ENCODE measurements at places on chromosomes 5 and 9.

DNA sequence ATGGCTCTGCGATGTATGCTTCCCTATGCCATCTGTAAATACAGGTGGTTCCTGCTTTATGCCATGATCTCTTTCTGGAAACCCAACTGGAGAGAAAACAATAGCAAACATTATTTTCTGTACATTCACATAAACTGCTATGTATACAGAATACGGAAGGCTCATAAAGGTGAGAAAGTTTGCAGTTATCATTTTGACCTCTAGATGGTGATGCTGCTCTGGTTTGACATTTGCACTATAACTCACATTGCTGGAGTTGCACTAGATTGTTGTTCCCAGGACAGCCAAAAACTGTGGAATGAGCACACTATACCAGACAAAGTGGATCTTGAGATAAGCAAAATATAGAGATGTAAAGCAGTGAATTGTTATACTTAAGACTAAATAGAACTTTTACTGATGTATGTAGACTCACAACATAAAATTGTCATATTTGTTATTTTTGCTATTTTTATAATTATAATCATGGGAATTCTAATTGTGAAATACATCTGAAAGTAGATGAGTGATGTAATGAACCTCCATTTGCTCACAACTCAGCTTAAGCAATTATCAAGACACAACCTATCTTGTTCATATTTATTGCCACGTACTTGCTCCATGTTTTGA is 246.5 kb downstream of the PTPRD start:
- peak; percentile 48 for DNase-seq

DNA sequence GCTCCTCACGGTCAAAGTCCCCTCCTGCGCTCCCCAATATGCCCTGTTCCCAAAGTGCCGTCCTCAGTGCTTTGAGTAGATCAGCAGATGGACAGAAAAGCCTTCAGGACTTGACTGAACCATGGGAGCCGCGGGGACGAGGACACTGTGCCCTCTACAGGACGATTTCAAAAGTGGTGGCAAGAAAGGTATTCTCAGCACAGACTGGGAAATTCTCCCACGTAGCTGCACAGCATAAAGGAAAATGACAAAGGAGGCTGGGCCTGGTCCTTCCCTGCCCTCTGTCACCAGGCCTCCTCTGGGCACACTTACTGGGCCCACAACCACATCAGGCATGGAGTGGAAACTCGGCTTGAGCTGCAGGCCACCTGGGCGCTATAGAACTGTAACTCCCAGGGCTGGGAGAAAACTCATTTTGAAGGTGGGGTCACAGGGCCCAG is 16.7 kb upstream of the MTMR12 start:
- peak; percentile 83 for DNase-seq

DNA sequence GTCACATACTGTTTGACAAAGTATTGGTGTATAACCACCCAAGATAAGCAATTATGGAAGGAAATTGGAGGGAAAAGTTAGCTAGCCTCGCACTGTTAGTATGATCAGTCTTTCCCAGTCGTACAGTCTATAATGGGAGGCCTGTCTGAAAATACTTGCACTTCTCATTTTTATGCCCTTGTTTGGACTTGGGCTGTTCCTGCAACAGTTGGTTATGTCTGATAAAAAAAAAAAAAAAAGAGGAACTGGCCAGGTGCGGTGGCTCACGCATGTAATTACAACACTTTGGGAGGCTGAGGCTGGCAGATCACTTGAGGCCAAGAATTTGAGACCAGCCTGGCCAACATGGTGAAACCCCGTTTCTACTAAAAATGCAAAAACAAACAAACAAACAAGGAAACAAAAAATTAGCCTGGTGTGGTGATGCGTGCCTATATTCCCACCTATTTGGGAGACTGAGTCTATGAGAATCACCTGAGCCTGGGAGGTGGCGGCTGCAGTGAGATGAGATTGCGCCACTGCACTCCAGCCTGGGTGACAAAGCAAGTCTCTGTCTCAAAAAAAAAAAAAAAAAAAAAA is 58.3 kb upstream of the ANKRD33B start:
- DNase-seq: no peak

DNA sequence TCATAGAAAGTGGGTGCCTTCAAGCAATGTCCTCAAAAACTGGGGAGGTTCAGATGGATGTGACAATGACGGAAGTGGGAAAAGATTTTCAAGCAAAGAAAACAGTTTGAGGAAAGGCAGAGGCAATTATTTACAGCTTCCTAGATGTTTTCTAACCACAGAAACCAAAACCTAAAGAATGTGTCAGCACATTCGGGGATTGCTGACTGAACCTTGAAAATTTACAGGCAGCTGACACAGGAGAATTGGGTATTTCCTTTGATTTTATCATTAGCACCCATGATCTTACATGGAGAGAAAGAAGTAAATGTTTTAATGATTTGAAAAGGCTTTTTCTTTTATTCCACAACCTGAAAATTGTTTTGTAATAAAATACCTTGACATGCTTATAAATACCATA is 369.0 kb downstream of the ACTL7B start:
- DNase-seq: no peak

GRCh38 chr9:5438301-5439162 is 807 bp upstream of the PLGRKT start:
- DNase-seq: peak; percentile 59

DNA sequence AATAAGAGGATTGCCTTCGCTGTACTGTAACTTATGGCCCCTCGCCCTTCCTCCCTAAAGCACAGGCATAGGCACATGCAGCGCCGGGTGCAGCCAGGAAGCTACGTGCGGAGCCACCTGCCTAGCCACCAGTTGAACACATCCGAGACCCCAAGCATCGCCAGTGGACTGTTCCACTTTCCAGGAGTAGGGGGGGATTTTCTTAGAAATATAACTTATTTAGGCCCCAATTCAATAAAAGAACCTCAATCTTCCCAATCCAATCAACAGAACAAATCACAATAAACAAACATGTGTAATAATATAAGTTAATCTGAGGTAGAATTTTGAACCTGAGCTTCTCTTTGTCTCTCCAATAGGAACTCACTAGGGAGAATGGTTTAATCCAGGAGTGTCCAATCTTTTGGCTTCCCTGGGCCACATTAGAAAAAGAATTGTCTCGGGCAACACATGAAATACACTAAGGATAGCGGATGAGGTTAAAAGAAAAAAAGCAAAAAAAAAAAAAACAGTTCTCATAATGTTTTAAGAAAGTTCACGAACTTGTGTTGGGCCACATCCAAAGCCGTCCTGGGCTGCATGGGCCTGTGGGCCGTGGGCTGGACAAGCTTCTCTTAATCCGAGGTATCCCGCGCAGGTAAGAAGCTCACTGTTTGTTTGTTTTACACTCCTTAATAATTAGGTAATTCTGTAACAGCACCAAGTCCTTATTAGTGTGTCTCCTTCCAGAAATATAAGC is 22.0 kb upstream of the NIPBL start:
- no peak for DNase-seq

GRCh38 chr9:35029241-35029640 is 39.7 kb downstream of the DNAJB5 start:
- no peak for DNase-seq

- no peak for DNase-seq
These were observed 67.4 kb downstream of the CDO1 start for GRCh38 chr5:115749016-115749415.

DNA sequence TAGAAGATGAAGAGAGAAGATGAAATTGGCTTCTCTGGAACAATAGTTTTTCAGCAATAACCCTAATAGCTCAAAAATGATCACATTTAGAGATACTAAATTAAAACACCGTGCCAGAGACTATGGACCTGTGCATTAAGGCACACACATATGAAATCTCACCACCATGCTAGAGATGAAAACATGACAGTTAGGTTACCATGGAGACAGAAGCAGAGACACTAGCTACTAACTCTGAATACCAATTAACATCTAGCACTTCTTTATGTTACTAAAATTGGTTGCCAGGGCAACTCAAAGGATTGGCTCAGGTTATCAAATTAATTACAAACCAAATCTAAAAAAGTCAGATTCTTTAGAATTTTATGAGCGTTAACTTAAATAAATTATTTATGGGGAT is 337.7 kb downstream of the PLK2 start:
- DNase-seq: no peak

DNA sequence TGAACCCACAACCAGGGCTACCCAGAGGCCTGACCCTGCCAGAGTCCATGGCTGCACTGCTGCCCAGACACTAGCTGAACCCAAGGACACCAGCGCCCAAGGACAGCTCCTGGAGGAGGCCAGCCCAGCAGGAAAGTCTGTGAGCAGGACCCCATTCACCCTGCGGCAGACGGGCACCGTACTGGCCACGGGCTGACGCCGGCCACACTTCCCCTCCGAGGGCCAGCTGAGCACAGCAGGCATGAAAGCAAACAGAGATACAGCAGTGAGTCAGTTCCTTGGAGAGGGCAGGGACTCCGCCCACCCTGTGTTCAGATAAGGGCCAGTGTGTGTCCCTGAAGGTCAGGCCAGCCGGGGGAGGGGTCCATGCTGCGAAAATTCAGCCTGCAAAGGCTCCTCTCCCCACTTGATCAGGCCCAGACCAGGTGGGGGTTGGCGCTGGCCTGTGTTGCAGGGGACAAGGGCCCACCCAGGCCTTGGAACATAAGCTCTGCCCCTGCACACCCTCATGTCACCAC is 3.2 kb downstream of the RNF208 start:
- DNase-seq: no peak

DNA sequence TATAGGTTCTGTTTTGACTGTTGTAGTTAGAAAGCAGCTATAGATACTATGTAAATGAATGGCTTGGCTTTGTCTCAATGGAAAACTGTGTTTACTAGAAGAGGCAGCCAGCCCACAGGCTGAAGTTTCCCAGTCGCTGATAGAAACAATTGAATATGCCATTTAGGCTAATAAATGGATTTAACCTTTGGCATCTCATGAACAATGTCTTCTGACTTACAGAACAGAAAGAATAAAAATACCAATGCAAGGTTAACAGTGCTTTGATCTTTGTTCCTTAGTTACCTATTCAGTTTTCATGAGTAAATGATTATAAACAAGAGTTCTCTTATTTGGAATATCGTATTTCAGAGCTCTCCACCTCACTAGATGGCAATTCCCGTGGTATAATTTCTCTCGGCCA is 120.6 kb downstream of the PAM start:
- DNase-seq: no peak

DNA sequence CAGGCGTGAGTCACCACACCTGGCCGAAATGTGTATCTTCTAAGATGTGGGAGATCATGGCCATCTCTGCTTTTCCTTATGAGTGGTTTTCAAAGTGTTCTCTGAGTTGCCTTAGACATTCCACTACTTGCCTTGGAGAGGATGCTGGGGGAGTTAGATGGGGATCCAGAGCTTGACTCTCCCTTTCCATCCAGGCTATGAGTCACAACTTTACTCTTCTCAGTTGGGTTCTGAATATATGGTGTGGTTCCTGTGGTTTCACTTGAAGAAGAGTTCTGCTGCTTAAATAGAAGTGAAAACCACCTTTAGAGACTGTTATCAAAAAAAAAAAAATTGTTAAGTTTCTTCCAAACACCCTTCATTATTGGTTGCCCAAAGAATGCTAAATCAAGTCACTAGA is 217.6 kb downstream of the ZNF608 start:
- DNase-seq: no peak

- DNase-seq: no peak
These were observed 420.8 kb downstream of the RAB3C start for GRCh38 chr5:59003641-59004040.

All from adipocyte (in vitro differentiated cells).